Activated CD4-positive, alpha-beta T cell treated with anti-CD3 and anti-CD28 coated beads, Interleukin-2, amount 50 U/mL, for 24 hours (primary cell): ENCODE measurements at places on chromosomes 5 and 9.

DNA sequence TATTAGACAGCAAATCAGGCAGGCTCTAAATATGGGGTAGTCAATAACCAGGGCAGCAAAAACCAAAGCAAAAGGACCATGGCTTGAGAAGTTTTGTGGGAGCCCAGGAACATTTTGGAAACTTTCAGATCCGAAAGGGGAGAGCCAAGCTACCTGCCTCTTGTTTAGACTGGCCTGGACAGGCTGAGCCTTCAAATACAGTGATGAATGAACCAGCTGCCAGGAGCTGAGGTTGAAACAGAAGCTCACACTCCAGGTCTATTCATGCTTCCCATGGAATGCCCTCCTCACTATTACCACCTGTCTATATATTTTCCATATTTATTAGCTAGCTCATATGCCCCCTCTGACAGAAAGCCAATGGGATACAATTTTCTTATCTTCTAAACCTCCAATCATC is 150.8 kb upstream of the SLC44A1 start:
- no peak for DNase-seq

DNA sequence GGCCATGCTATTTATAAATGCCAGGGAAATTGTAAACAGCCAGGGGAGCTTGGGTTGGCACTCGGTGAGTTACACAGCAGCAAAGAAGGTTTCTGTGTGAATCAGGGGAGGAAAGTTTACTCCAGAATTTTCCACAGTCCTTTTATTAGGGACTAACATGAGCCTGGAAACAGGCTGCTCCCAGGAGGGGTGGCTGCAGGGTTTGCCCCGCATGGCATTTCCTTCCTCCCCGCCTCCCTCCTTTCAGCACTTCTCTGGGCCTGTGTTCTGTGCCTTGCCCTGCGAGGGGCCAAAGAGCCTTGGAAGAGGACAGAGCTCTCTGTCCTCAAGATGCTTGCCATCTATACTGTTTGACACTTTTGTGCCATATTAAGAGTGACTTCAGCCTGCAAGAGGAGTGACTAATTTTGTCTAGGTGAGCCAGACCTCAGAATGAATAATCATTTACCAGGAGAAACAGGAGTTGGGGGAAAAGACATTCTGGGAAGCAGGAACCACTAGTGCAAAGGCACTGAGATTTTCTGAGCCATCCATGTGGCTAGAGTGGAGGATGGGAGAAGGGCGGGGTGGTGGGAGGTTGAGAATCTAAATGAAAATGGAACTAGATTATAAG is 1.8 kb downstream of the GSN start:
- no peak for DNase-seq

DNA sequence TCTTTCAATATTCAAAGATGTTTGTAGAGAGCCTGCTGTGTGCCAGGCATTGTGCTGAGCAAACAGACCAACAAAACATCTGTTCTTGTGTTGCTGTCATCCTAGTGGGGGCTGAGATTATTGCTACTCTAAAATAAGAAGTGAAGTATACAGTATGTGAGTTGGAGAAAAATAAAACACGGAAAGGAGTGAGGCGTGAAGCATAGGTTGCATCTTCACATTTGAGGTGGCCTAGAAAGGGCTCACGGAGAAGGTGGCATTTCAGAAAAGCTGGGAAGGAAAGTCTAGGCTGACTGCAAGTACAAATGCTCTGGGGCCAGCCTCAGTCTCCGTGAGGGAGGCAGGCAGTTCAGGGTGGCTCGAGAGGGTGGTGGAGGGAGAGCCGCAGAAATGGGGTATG is 80.3 kb downstream of the CSNK1A1 start:
- no peak for DNase-seq

- DNase-seq, result no peak
Observed at GRCh38 chr5:73188764-73189531, 16.0 kb downstream of the TMEM174 start.

- no peak for DNase-seq
Observed at GRCh38 chr9:75615284-75615683, 275.2 kb upstream of the PCSK5 start.

GRCh38 chr5:158754018-158754514 is 345.6 kb downstream of the EBF1 start:
- DNase-seq, result no peak

DNA sequence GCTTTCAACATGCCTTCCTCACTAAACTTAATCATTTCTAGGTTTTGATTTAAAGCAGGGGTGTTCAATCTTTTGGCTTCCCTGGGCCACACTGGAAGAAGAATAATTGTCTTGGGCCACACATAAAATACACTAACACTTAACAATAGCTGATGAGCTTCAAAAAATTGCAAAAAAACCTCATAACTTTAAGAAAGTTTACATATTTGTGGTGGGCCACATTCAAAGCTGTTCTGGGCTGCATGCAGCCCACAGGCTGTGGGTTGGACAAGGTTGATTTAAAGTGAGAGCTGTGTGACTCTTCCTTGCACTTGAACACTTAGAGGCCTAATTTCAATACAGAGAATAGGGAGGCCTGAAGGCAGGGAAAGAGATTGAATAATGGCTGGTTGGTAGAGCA is 598.3 kb downstream of the EFNA5 start:
- DNase-seq, result no peak

DNA sequence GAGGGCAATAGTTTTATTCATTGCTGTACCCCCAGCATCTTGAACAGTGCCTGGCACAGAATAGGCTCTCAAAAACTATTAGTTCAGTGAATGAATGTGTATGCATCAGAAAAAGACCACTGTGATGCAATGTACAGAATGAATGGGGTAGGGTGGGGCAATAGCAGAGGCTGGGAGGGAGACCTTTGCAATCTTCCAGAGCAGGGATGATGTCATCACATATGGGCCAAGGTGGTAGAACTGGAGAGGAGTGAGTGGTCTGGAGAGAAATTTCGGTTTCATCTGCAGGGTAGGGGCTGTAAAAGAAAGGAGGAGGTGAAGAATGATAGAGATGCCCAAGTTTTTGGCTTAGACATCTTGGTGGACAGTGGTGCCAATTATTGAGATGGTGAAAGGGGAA is 23.4 kb upstream of the ARAP3 start:
- no peak for DNase-seq

DNA sequence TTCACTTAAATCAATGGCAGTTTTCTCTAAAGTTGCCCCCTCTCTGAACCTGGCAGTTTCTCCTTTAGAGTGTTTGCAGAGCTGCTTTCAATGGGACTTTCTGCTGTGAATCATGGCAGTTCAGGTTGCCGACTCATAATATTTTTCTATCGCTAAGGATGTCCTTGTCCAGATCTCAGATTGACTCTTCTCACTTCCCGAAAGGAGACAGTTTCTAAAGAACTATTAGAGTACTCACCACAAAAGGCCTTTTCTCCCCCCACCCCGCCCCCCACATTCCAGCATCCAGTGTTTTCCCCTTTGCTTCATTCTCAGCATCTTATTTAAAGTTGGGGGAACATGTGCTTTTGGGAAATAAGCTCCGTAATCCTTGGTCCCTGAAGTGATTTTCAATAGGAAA is 443.5 kb upstream of the KLF4 start:
- DNase-seq, result no peak

GRCh38 chr9:23820451-23821374 is 5.3 kb downstream of the ELAVL2 start:
- no peak for DNase-seq

DNA sequence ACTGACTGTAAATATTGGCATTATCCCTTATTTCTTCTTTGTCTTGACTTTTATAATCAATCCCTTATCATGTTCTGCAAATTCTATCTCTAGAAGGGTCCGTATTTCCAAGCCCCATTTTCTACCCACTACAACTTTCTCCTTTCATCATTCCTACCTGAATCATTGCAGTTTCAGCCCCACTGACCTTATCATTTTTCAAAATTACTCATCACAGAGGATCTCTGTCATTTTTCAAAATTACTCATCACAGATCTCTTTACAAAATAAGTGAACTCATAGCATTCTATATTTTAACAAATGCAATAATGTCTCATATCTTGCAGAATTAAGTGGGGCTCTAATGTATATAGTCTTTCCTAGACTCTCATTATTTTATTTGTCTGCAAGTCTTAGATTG is 256.9 kb upstream of the COX7C start:
- no peak for DNase-seq

GRCh38 chr5:150583541-150584225 is 56.8 kb upstream of the SYNPO start:
- no peak for DNase-seq

DNA sequence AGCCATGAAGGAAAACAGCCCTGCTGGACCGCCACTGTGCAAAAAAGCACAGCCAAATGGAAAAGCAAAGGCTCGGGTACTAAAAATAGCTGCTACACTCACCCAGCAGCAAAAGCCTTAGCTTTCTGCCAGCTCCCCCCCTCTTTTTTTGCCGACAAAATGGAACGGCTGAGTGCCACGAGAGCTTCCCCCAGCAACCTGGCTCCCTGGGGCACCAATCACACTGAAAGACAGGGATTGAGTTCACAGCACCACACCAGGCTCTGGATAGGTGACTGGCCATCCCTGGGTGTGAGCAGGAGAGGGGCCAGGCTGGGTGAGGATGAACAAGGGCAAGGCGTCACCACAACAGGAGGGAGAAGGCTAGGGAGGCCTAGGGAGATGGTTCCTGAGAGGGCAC is 66.7 kb downstream of the SIL1 start:
- no peak for DNase-seq

GRCh38 chr9:103942200-103942599 is 151.9 kb upstream of the SMC2 start:
- no peak for DNase-seq

DNA sequence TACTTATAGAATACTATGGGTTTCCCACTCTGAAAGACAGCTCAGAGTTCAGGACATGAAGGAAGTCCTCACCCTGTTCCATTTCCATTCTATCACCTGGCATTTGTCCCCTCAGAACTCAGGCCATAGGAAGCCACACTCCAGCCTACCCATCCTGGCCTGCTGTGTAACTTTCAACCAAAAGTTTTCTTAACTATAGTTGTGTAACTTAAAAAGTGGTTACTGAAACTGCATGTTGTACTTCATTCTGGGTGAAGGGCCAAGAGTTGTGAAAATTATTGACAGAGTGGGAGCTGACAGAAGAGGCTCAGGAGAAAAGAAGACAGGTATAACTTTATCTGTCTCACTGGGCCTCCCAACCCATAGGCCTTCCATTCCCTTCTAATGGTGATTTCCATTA is 212.5 kb downstream of the RAB3C start:
- DNase-seq, result no peak

GRCh38 chr5:142609142-142609541 is 76.7 kb downstream of the FGF1 start:
- DNase-seq, result no peak

- DNase-seq, result no peak
Observed at GRCh38 chr5:173513521-173513991, 102.9 kb downstream of the BOD1 start.

- DNase-seq, result no peak
Observed at GRCh38 chr9:76866689-76867088, 39.2 kb downstream of the PRUNE2 start.

- DNase-seq, result no peak
Observed at GRCh38 chr5:167578977-167579692, 712.3 kb upstream of the WWC1 start.

DNA sequence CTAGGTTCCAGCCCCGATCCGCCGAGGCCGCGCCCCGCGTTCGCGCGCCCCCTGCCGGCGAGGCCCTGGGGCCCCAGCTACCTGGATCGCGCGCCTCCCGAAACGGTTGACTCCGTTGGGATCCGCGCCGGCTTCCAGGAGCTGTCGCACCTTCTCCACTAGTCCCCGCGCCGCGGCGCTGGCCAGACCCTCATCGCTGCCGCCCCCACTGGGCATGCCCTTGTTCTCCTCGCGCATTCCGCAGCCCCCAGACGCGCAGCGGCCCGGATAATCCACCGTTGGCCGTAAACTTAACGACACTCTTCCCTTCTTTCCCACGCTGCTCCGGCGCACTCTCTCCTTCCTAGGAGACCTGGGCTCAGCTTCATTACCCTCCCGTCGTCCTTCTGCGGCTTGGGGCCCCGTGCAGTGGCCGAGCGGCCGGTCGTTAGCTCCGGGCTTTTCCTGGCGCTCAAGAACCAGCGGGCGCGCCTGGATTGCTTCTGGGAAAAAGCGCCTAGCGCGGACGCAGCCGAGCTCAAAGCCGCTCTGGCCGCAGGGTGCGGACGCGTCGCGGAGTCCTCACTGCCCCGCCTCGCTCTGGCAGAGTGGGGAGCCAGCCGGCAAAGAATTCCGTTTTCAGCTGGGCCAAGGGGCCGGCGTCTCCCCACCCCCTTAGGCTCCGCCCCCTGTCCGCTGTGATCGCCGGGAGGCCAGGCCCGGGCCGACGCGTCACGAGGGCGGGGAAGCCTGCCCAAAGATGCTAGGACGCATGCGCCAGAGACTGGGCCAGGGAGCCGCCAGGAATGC is at the start of gene CDKN2B:
Gene CDKN2B, minus strand, starts transcription at position 589 of the 789 bp plus-strand sequence. Its CDS starts 352 bp downstream, at position 237.
- peak; percentile 37 for DNase-seq

DNA sequence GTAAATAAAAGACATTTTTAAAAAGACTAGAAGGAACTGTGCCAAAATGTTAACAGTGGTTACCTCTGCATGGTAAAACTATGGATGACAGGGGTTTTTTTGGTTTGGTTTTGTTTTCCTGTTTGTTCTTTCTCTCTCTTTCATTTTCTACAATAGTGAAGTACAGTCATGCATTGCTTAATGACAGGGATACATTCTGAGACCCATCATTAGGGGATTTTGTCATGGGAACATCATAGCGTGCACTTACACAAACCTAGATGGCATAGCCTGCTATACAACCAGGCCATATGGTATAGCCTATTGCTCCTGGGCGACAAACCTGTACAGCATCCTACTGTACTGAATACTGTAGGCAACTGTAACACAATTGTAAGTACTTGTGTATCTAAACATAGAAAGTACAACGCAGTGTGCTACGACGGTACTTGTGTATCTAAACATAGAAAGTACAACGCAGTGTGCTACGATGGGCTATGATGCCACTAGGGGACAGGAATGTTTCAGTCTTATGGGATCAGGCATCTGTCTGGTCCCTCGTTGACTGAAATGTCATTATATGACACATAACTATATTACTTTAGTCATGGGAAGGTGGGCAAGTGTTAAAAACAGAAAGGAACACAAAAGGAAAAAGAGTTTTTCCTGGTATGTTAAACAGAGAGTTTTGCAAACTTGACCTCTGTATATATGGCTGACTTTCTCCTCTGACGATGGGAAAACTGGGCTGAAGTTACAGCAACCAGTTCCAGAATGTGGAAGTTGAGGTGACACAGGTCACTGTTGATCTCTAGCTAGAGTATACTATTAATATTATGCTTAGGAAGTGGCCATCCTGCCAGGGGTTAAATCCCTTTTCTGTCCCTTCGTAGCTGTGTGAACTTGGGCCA is 7.4 kb upstream of the ADAM19 start:
- no peak for DNase-seq

DNA sequence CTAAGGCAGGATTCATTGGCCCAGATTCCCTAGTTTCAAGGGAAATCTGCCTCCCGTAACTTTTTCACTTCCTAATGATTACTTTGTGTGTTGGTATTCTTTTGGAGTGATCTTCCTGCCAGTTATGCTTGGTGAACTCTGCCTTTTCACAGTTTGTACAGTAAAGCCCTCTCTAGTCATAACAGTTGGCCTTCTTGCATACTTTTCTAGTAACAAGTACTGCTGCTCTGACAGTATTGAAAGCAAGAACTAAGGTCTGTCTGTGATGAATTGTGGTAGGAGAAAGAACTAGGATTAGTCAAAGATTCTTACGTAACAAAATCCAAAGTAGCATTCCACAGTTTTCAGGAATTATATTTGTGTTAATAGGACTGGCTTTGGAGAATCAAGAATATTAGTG is 1457.2 kb upstream of the WWC1 start:
- DNase-seq, result no peak

GRCh38 chr9:114684036-114684435 is 2.0 kb upstream of the TEX48 start:
- no peak for DNase-seq
